ENCODE measurements at places on chromosomes 4 and X.

DNA sequence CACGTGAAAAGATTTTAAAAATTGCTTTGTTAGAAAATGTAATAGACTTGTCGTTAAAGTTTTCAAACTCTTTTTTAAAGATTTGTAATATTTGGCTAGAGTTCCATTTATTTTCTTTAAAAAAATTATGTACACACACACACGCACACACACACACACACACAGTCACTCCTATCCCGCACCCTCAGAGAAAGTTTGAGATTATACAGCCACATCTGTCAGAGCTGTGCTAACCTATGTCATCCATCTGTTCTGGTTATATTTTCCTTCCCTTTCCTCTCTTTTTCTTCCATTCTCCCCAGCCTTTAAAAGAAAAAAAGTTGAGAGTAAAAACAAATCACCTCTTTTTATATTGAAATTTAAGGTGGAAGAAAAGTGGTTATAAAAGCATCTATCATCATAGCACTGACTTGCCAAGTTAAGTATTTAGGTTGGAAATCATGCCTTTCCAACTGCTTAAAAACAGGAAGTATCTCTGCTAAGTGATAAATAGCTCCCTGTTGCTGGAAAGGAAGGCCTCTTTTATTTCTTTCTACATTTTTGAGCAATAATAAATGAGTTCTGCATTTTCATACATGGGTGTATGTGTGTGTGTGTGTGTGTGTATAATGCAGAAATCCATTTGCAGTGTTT, 163.3 kb upstream of the SPRY1 start:
- no peak for DNase-seq

GRCh38 chr4:99875071-99875470, 19.2 kb downstream of the LAMTOR3 start:
- no peak for DNase-seq

DNA sequence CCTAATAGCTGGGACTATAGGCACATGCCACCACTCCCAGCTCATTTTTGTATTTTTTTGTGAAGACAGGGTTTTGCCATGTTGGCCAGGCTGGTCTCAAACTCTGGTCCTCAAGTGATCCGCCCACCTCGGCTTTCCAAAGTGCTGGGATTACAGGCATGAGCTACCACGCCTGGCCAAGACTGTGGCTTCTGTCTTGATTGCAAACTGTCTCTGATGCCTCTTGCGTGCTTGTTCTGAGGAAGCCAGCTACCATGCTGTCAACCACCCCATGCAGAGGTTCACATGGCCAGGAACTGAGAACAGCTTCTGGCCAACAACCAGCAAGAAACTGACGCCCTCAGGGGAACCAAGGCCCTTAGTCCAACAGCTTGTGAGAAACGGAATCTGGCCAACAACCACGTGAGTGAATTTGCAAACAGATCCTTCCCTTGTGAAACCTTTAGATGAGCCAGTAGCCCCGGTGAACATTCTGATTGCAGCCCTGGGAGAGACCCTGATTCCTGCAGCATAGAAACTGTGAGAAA, 71.2 kb downstream of the SUPT20HL2 start:
- DNase-seq = no peak

DNA sequence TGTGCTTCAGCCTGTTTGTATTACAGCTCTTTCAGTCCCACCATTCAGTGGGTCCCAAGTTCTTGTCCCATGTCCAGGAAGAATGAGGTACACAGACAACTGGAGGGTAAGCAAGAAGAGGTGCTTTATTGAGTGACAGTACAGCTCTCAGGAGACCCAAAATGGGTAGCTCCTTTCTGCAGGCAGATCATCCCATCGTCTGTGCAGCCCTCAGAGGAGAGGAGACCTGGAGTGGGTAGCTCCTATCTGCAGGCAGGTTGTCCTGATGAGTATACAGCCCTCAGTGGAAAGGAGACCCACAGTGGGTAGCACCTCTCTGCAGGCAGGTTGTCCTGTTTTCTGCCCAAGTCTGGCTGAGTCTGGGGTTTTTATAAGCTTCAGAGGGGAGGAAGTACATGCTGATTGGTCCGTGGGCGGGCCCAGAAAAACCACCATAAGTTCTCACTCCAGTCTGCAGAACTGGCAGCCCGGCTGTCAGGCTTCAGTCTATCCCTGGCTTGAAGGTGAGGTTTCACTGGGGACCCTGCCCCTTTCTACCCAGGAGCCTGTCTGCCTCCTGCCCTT, 18.0 kb downstream of the GRK4 start:
- no peak for DNase-seq

DNA sequence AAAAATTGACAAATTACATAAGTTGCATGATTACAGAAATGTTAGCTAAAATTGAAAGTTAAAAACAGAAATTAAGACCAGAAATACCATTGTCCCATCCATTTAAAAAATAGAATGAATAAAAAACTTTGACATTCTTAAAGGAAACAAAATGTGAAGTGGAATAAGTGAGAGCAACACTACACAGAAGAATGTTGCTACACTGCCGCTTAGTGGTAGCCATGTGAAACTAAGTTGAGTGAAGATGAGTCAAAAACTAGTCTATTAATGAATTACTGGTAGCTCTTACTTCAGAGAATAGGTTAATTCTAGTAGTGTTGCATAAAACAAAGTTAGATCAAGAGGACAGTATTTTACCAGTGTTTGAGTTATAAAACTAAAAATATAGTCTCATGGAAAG, 571.0 kb upstream of the KLHL4 start:
- no peak for DNase-seq
